ENCODE measurements at places on chromosomes 3 and 15. TPM values are rescaled to one million over a fixed set of nuclear protein-coding genes. Genes with fewer than 3 reads are reported as not detected.

Gene COPB2
- 163 TPM for total RNA-seq

Gene MYRIP
- total RNA-seq = 17.2 TPM

Gene DUOXA2
- total RNA-seq = not detected

Gene TGM4
- total RNA-seq = 0.33 TPM

Gene PROK2
- not detected for total RNA-seq

Gene HTR3E
- not detected for total RNA-seq

Gene CACNA1D
- total RNA-seq = not detected

Gene PLA2G4D
- total RNA-seq = not detected

Gene ACTC1
- total RNA-seq = not detected

Data from vein endothelial cell (primary cell).